CD4-positive, alpha-beta T cell treated with Interleukin-2 at 100 ng/mL for 4 hours (primary cell): ENCODE measurements at places on chromosomes 11 and 22.
A peak's percentile ranks its signal among the peaks of the same experiment; 100 is the strongest.

GRCh38 chr11:75654314-75654713 lies 14.5 kb downstream of the MAP6 start:
- DNase-seq = no peak

GRCh38 chr11:36463781-36464180 lies 46.3 kb downstream of the TRAF6 start:
- DNase-seq = no peak

GRCh38 chr11:35324981-35325380 lies 94.4 kb downstream of the SLC1A2 start:
- DNase-seq = no peak

DNA sequence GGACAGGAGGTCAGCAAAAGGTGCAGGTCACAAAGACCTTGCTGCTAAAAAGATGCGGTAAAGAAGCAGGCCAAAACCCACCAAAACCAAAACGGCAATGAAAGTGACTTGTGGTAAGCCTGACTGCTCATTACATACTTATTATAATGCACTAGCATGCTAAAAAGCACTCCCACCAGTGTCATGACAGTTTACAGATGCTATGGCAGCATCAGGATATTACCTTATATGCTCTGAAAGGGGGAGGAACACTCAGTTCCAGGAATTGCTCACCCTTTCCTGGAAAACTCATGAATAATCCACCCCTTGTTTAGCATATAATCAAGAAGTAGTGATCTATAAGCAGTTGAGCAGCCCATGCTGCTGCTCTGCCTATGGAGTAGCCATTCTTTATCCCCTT lies 45.2 kb upstream of the SLC5A12 start:
- no peak for DNase-seq

GRCh38 chr11:97683733-97684132 lies 1293.9 kb downstream of the JRKL start:
- DNase-seq = no peak

GRCh38 chr11:1162491-1163311 lies 4.9 kb downstream of the MUC5AC start:
- no peak for DNase-seq

- DNase-seq = no peak
Observed at GRCh38 chr22:37100589-37101127, 8.9 kb downstream of the TMPRSS6 start.

GRCh38 chr22:27065279-27065678 lies 407.9 kb downstream of the MIAT start:
- DNase-seq = no peak

DNA sequence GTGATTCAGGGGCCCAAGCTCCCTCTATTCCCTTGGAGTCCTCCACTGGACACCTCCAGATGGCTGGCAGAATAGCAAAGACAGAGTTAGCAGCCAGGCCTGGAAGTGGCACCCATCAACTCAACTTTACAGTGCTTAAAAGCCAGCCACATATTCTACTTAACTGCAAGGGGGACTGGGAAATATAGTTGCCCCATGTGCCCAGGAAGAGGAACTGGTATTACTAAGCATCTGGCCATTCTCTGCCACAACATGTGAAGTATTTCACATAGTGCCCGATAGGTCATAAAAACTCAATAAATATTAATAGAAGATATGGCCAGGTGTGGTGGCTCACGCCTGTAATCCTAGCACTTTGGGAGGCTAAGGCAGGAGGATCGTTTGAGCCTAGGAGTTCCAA lies 5.5 kb upstream of the IL10RA start:
- no peak for DNase-seq

DNA sequence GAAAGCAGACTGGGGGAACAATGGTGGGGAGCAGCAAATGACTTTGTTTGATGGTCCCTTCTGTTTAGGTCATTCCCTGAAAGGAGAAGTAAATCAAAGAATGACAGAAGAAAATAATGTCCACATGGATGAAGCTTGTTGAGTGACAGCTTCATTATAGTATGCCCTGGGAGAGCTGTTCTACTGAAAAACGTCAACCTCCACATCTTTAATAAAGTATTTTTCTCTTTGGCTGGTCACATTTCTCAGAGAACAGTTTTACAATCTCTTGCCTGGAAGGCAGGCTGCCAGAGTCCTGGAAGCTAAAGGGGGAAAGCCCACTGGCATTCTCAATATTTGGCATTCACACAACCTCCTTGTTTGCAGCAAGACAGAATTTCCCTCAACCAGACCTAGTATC lies 287.9 kb downstream of the SWAP70 start:
- DNase-seq = no peak

DNA sequence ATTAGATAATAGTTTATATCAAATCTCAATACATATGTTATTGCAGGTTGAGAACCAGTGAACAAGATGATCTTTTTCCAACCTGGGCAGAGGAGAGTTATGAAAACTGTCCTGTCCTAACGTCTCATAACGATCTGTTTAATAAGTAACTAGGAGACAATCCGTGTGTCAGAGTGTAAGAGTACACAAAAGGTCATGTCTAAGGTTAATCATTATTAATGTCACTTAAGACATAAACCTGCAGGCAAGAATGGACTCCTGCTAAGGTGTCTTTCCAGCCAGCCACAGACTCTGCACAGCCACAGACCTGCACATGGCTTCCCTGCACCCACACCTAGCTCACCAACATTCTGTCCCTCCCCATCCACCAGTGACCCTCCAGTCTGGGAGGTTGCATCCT lies 10.1 kb downstream of the SLC5A4 start:
- DNase-seq = no peak

GRCh38 chr22:43689356-43689755 lies 122.7 kb downstream of the EFCAB6 start:
- no peak for DNase-seq

- no peak for DNase-seq
Observed at GRCh38 chr22:36391638-36392037, 3.9 kb upstream of the MYH9 start.

DNA sequence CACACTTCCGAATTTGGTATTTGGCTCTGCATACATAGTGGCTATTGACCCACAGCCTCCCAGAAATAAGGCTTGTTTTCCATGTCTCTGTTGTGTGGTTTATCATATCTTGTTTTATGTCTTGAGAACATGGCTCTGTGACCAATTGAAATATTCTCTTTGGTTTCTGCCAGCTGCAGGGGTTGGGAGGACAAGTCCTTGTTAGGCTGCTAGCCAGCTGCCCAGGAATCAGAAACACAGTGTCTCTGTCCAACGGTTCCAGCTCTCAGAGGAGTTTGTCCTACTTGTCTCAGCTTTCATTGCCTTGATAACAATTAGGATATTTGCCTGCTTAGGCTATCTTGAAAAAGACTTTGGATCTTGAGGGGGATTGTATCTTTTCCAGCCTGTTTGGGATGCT lies 6.0 kb upstream of the SLC7A4 start:
- no peak for DNase-seq

DNA sequence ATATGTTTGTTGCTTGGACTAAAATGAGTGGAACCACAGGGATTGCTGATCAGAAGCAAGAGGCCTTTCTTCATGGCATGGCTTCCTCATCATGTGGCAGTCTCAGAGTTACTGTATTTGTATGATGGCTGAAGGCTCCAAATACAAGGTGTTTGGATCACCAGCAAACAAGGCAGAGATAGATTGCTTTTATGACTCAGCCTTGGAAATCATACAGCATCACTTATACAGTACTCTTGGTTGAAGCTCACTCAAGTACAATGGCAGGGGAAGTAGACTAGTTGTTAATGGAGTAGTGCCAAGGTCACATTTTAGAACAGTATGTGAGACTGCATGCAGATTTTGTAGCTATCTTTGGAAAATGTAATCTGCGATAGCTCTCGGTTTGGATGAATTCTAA lies 16.6 kb downstream of the CAPRIN1 start:
- DNase-seq = no peak

DNA sequence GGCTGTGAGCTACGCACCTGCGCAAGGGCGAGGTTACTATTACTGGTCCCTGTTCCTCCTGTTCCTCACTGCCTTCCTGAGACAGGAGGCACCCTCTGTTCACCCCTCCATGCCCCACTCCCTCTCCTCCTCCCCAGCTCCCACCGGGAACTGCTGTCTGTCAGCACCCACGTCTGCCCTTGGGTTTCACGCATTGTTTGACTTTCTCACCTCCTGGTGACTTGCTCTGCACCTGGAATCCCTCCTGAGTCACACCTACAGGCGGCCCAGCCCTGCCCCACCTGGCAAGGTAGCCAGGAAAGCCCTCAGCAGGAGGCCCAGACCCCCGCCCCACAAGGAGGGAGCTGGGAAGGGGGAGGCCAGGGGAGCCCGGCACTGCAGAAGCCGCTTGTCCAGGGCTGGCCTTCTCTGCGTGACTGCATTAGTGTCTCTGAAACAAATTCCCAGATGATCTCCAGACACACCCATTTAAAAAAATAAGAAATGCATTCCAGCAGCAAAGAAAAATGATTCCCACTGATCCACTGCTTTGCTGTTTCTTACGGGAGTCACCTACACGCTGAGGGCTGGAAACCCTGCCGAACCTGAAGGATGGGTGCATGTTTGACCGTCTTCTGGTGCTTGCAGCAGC lies 86.4 kb downstream of the CELSR1 start:
- no peak for DNase-seq

- no peak for DNase-seq
Observed at GRCh38 chr22:45627489-45628233, 44.0 kb upstream of the ATXN10 start.

- DNase-seq = no peak
Observed at GRCh38 chr11:93145390-93145915, 52.3 kb downstream of the SLC36A4 start.

DNA sequence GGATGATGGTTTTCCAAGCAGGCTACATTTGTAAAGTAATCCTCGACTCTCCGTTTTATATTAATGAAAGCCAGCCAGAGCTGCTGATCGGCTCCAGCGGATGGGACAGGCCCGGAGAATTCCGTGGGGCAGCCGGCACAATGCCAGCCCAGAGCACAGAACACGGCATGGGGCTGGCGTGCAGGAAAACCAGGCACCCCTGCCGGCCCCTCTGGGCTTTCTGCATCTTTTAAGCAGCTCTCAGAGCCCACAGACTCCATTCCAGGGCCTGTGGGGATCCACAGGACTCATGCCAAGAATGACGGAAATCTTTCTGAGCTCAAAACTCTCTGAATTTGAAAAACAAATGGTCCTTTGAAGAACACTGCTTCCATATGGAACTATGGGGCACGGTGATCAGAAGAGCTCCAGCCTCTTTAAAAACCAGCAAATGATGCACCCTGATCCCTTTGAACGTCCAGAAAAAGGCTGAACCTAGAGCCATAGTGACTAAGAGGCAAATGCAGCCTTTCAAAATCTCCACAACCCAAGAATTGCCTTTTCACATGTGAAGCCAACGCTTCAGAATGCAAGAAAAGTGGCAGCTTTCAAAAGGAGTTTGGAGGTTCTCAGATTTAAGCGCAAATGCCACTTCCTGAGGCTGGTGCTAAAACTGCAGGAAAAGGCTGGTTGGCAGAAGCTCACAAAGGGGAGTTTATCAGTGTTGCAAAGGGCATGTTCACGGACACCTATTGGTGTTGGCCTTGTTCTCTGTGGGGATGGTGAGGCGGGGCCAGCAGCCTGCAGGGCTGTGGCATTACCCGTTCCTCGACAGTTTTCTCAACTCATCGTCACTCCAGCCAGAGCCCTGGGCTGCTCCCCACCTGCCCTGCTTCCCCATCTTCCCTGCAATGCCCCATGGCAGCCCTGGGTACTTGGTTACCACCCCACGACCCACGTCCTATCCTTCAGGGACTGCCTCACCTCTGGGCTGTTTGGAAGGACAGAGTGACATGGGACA lies 212.5 kb downstream of the CTTN start:
- no peak for DNase-seq

DNA sequence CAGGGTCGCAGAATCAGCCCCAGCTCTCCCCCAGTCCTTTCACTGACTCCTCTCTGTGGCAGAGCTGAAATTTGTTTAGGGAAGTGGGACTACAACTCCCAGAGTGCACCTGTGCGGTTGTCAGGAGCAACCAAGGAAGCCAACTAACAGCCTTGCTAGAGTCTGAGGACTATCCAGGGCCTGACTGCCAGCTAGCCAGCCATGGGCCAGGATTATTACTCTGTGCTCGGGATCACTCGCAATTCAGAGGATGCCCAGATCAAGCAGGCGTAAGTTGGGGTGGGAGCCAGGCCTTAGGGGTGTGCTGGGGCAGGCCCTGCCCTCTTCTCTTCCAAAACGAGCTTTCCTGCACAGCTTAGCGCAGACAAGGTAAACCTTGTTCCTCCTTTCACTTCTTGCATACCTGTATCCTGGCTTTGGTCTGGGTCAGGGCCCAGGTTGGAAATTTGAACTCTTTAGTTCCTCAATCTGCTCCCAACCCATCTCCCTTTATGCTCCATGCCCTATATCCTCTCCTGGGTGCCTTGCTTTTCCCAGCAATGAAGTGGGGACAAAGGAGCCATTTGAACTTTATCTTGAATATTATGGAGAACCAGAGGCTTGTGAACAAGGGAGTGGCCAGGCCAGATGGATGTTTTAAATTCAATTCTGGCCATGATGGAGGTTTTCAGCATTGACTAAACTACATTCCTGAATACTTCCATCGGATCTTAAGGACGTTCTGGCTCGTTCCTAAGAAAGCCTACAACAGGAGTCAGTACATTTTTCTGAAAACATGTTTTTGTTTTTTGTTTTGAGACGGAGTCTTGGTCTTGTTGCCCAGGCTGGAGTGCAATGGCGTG lies at the start of gene DNAJB13:
Gene DNAJB13 (plus strand): TSS at position 158 of the 842 bp plus-strand sequence. CDS start 44 bp downstream, at position 202.
- DNase-seq = peak; percentile 15

GRCh38 chr11:131178596-131178995 lies 191.8 kb upstream of the NTM start:
- no peak for DNase-seq

DNA sequence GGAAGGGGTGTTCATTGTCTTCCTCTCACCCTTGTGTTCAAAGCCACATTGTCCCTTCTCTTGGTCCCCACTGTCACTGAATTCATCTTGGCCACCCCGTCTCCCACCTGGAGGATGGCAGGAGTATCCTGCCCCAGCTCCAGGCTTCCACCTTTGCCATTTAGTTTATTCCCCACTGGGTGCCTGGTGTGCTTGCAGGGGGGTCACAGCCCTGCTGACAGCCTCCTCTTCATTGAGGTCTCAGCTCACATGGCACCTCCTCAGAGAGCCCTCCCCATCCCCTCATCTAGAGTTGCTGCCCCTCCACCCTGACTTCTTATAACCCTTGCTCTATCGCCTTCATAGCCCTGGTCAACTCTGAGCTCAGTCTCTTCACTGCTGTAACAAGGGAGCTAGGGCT lies 36.6 kb downstream of the KIAA1671 start:
- no peak for DNase-seq

- DNase-seq = no peak
Observed at GRCh38 chr22:17910561-17911311, 113.6 kb downstream of the MICAL3 start.

DNA sequence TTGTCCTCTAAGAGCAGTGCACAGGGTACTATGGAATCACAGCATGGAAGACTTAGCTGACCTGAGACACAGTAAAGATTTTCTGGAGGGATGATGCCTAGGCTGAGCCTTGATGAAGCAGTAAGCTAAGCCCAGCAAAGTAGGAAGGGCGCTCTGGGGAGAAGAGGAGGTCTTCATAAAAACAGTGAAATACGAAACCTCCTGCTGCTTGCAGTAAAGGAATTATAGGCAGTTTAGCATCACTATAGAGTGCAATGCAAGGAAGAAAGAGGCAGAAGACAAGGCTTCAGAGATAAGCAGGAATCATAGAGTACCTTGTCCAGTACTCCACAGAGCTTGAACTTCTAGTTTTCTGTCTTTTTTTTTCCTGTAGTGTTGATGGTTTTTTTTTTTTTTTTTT lies 555.7 kb upstream of the CADM1 start:
- DNase-seq = no peak

- no peak for DNase-seq
Observed at GRCh38 chr11:120882175-120882574, 141.7 kb upstream of the TBCEL start.

- no peak for DNase-seq
Observed at GRCh38 chr11:121429556-121429955, 22.6 kb upstream of the SORL1 start.

GRCh38 chr11:20844216-20844615 lies 174.8 kb downstream of the NELL1 start:
- DNase-seq = no peak
